ENCODE measurements at places on chromosomes 4 and X.

DNA sequence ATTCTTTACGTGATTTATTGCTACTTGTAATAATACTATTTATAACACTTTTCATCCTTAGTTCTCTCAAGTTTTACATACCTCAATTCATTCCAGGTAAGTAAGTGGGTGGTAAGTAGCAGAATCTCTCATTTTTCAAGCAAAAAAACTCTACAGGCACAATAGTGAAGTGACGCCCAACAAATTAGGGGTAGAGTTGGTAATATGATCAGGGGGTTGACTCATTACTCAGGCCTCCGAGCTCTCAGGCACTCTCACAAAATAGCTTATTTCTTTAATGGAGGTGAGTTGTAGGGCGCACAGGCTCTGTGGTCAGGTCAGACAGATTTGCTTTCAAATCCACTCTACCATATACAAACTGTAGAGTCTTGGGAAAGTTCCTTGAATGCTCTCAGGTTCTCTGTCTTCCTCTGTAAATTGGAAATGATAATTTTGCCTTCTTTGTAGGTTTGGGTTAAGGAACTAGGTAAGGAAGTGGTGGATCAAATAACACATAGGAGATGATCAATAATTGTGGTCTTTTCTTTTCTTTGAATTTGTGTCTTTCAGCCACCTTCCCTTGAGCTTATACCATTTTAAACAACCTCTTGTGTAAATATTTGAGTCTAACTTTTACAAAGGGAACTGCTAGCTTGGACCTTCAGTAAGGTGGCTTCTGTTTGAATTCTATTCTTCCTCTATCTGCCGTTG is 134.9 kb upstream of the LEF1 start:
- no peak for DNase-seq

DNA sequence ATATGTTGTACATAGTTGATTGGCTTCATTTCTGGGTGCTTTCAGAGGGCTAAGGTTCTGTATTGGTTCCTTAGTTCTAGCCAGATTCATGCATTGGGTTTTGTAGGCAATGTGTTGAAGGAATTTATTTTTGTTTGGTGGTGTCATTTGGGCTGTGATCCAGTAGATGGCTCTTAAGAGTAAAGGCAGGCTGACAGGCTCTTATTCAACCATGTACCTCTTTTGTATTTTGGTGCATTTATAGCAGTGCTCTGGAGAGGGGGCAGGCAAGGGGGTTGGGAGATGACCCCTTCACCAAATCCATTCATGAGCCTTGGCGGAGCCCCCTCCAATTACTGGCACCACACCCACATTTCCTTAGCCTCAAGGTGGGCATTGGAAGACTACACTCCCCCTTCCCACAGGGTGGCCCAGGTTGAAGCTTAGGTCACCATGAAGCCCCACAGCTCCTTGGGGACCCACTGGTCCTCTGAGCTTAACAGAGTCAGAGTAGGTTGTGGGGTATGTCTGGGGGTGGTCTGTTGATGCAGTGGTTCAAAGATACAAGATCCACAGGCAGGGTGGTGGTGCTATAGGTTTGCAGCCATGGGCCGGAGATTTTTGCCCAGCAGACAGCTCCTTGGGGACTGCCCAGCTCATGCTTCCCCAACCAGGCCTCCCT is 143.0 kb upstream of the GNPDA2 start:
- no peak for DNase-seq

DNA sequence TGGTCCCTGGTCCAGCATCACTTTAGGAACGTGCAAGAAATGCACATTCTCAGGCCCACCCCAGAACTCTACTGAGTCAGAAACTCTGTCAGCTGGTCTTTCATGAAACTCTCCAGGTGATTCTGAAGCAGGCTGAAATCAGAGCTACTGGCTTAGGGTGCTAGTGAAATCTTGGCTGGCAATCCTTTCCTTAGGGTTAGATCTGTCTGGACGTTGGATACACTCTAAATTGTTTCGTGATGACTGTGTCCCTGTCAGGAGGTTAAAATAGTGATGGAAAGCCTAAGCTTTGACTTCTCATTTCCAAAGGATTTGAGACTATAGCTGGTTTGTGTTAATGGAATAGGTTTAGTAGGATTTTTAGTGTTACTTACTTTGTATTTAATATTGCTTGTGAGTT is 99.1 kb downstream of the ARHGAP10 start:
- DNase-seq, result no peak

GRCh38 chrX:37684973-37685372 is 618 bp upstream of the XK start:
- no peak for DNase-seq

DNA sequence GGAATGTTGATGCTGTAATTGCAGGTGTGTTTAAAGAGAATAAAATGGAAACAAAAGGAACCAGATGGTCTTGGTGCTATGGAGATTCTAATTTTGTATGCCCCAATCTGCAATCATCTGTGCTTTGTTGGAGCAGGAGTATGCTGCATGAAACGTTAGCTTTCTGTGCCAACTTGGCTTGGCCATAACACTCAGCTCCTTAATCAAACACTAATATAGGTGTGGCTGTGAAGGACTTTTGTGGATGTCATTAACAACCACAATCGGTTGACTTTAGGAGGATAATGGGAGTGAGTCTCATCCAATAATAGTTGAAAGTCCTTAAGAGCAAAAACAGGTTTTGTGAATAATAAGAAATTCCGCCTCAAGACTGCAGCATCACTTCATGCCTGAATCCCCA is 399.2 kb downstream of the NLGN4X start:
- no peak for DNase-seq

DNA sequence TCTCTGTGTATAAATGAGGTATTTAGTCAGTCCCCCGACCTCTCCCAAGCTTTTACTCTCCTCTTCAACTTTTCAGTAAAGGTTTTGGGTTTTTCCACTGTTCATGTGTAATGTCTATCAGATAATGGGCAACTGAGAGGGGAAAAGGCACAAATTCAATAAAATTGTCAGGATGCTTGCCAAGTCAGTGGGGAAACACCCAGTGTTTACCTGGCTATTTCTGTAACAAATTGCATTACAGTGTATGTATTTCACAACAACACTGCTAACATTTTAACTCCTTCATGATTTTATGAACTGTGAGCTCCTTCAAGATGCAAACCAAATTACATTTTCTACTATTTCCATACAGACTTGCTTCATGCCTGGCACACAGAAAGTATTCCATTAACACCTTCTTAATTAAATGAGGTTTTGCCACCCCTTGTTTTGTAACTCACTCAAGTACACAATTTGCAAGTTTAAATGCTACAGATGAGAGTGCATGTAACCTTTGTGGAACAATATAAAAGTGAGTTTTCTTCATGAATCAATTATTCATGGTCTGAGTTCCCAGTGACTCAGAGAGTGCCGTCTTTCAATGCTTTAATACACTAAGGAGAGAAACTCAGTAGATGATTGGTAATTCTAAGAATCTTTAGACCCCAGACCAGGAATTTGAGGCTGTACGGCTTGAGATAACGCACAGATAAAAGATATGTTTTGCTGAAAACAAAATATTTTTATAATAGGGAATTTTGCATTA is 149.8 kb upstream of the TLL1 start:
- no peak for DNase-seq

DNA sequence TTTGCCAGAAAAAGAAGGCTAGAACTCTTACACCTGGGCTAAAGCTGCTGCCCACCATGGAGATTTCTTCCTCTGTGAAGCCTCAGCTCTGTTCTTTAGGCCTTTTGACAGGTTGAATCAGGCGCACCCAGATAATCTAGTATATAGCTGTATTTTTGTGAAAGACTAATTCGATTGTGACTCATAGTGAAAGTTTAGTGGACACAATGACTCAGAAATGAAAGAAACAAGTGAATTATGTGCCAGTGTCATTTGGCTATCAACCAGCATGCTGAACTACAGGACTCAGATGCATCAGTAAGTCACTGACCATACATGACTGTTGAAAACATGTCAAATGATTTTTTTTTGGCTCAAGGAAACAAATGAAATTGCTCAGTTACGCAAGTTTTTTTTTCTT is 425.4 kb downstream of the SLITRK2 start:
- DNase-seq, result no peak

GRCh38 chrX:12647230-12647629 is 144.0 kb upstream of the PRPS2 start:
- no peak for DNase-seq

GRCh38 chrX:46130247-46130646 is 415.0 kb downstream of the ZNF674 start:
- DNase-seq, result no peak

GRCh38 chr4:137533855-137534254 is 1.6 kb upstream of the PCDH18 start:
- DNase-seq, result no peak

DNA sequence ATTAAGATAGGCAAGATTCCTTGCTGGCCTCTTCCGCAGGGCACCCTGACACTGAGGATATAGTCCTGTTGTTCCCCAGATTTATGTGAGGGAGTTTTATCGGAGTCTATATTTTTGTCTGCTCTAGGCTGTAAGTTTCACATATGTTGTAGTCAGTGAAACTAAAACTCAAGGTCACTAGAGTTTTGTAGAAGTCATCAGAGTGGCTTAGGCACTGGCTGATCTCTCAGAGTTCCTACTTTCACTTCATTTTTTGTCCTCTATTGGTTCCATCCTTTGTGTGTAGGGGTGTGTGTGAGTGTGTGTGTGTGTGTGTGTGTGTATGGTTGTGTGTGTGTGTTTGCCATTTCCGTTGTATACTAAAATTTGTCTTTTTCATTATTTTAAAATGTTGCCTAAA is 577.5 kb downstream of the IQCM start:
- DNase-seq, result no peak

DNA sequence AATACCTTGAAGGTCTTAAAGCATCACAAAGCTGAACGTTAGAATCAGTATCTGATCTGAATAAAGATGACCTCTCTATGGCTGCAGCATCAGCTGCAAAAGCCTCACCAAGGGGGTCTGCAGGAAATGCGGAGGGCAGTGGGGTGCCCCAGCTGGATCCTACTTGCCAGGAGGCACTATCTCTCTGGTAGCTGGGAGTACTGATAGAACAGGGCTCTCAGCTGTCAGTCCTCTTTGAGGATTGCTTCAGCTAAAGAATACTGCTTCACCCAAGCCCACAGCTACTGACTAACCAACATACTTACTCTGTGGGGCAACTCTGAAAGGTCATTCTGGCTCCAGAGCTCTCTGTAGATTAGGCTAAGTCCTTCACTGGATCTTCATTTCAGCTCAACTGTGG is 112.5 kb upstream of the ZFP42 start:
- no peak for DNase-seq

DNA sequence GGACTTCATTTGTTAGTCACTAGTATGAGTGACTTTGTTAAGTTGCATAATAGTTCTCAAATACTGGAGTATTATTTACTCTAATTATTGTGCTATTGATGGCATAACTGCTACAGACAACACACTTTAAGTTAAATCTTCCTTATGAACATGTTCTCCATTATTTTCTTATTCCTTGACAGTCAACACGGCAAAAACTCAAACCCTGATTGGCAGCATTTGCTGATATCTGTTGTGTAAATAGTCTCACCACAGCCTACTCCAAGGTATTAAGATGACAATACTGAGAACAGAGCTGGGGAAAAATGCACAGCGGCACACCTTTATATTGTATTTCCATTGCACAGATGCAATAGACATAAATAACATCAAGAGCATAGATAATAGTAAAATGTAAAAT is 568.0 kb upstream of the AADAT start:
- no peak for DNase-seq

DNA sequence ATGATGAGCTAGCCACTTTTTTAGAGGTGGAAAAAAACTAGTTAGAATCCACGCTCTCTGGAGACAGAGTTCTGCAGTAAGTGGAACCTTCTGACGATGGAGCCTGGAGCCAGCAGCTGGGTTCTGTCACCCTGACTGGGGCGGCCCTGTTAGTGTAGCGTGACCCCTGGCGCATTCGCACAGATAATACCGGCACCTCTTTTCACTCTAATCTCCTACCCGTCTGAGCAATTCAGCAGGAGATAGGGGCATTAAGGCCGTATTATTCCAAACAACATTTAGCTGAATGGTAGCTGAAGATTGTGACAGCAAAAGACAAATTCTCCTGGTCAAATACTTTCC is 292.6 kb downstream of the FBXO8 start:
- no peak for DNase-seq

- no peak for DNase-seq
Observed at GRCh38 chrX:29834764-29835163, 380.6 kb upstream of the MAGEB2 start.

DNA sequence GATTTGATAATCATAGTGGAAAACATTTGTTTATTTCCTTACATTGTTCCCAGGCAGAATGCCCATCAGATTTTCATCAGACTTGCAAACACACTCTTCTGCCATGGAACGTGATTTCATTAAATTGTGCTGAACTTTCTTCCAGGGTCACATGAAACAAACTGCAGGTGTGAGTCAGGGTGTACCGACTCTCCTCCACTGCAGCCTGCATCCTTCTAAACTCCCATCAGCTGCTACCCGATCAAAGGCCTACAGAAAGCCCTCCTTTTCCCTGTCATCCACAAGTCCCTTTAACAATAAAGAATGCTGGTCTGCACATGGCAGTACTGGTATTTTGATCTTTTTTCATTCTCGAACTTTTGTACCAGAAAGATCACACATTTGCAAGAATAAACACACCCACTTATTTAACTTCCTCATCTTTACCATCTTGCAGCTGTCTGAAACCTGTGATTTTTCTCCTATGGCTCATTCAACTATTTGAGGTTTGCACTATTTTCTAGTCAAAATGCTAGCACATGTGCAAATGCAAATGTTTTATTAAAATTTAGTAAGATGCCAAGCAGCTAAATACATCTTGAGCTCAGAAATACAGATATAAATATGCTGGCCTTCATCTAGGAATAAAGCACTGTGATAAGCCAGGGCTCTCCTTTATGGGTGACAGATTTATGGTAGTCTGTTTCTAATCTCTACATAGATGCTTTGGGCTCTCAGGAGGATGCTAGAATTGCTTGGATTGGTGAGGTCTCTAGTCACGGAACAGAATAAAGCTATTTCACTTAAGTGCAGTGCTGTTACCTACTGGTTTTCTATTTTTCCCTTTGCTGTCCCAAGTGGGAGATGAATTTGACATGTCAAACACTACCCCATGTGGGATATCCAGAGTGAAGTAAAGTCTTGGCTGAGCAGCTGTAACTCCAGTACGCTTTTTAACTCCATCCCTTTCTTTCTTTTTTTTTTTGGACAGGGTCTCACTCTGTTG is 25.8 kb upstream of the ARHGAP24 start:
- DNase-seq, result no peak

DNA sequence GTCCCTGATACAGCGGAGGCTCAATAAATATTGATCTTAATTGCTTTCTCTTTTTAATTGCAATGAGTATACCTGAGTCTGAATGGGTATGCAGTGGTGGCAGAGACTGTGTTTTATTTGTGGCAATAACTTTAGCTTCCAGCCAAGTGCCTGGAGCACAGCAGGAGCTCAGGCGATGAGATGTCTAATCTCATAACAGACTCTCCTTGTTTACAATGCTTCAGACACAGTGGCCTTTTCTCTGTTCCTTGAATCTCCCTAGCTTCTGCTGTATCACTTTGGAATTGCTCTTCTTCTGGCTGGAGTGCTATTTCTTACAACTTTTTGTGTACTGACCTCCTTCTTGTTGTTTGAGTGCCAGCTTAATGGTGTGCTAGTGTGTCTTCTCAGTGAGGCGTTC is 91.5 kb upstream of the UNC5C start:
- no peak for DNase-seq

Data from AG04449 (cell line).